Brain (organoid and tissue), 16 donors: ENCODE measurements at places on chromosomes 12 and 14. TPM values are rescaled to one million over a fixed set of nuclear protein-coding genes. Genes with fewer than 3 reads are reported as not detected.

GRCh38 chr14:60133487-60133886, 31.7 kb downstream of the DHRS7 start:
- DNase-seq: no peak

GRCh38 chr12:11882301-11883019, 188.3 kb upstream of the BCL2L14 start:
- no peak for DNase-seq

GRCh38 chr12:67355428-67356379, 86.5 kb downstream of the CAND1 start:
- DNase-seq: peak; percentile 91

DNA sequence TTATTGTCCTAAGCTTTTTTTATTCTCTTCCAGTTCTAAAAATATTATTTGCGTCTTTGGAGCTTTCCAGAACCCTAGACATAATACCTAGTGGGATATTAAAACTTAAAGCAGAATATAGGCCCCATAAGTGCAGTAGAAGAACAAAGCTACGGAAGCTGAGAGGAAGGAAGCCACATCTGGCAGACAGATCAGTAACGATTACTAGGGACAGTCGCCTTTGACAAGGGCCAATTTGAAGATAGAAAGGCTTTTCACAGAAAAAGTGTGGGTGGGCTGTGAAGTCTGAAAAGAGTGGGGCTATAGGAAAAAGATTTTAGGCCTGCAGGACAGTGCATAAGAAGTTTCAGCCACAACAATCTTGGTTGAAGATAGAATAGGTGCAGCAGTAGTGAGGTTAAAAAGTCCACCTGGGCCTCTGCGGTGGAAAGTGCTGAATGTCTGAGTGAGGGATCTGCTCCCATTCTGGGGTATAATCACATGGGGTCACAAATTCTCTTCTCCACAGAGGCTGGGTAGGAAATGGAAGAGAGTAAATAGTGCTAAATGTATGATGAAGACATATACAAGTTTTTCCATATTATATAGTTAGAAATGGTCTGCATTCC, 114.5 kb downstream of the CMAS start:
- DNase-seq: no peak

- DNase-seq: no peak
These were observed 7.2 kb downstream of the ALDH2 start for GRCh38 chr12:111773801-111774551.

GRCh38 chr12:71075743-71076142, 82.1 kb downstream of the TSPAN8 start:
- DNase-seq: no peak

- peak; percentile 69 for DNase-seq
These were observed 467 bp upstream of the JAG2 start for GRCh38 chr14:105168979-105169507.

DNA sequence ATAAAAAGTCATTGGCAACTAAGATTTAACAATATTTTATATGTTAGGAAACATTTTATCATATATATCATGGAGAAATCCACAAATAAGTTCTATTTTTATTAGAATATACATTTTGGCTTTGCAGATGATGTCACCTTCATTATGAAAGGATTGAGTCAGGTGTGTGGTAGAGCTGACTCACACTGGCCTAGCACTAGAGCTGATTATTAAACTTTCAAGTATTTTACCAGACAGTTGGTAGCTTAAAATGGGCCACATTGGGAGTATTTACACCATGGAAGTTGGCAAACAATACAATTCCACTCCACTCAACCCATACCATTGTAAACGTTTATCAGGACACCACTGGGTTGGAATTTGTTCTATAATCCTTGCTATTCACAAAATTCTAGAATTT, 1036.6 kb downstream of the TRHDE start:
- DNase-seq: no peak

DNA sequence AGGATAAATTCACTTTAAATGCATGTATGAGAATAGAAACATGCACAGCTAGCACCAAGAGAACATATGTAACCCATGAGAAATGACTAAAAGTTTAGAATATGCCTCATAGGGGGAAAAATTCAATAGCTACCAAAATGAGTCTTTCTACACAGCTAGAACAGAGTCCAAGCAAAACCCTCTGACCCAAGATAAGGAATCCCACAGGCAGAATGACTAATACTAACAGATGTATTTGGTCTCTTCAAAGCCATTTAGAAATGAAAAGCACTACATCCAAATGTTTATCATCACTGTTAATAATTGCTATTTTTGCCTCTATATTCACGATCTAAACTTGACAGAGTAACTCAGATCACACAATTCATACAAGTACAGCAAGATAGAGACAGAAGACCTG, 44.0 kb downstream of the KICS2 start:
- DNase-seq: no peak

DNA sequence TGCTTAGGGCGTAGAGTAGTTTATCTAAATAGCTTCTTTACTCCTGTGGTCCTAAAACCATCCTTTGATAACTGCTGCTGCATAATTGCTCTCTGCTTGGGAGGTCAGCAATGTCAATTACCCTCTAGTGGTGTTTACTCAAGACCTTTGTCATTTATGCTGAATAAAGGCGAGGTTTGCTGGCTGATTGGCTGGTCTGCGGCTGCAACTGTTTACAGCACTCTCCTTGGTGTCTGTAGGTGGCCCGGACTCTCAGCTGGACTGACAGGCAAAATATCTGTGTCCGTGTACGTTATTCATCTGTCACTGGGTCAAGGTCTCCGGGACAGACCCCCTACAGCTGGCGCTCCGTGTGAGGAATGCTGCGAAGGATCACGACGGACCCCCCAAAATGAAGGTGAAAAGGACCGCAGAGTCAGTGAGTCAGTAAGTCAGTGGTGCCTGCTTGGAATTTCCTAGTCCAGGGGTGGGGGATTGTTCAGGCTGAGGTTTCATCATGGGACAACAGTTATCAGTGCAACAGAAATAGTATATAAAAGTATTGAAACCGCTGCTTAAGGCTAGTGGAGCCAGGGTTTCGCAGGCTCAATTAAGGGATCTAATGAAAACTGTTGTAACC, 253.3 kb upstream of the DIO2 start:
- DNase-seq: no peak

DNA sequence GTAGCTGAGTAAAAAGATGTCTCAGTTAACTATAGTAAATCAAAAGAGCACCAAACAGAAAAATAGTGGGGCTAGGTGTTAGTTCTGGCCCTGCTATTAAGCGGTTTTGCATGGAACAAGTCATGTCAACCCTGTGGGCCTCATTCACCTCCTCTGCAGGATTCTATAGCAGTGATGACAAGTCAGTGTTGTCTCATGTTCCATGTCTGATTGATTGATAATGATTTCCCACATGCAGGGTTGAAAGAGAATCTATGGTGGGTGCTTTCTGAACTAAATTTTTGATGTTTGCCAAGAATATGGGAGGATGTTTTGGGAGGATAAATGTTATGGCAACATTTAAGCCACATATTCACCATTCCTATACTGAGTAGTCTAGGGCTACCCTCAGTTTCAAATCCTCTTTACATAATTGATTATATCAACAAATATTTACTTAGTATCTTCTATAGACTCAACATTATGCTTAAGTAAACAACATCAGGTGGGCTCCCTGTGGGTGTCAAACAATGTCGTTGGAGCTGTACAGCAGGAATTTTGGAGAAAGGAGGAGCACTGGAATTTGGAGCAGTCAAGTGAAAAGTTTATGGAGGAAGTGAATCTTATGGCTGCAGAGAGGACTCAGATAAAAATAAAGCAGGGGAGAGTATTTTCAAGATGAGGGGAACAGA, 48.6 kb downstream of the IRAK3 start:
- DNase-seq: no peak

Gene RASSF8
- 1.3 TPM for polyA plus RNA-seq

Gene TSPAN8
- 5.5 TPM for polyA plus RNA-seq

DNA sequence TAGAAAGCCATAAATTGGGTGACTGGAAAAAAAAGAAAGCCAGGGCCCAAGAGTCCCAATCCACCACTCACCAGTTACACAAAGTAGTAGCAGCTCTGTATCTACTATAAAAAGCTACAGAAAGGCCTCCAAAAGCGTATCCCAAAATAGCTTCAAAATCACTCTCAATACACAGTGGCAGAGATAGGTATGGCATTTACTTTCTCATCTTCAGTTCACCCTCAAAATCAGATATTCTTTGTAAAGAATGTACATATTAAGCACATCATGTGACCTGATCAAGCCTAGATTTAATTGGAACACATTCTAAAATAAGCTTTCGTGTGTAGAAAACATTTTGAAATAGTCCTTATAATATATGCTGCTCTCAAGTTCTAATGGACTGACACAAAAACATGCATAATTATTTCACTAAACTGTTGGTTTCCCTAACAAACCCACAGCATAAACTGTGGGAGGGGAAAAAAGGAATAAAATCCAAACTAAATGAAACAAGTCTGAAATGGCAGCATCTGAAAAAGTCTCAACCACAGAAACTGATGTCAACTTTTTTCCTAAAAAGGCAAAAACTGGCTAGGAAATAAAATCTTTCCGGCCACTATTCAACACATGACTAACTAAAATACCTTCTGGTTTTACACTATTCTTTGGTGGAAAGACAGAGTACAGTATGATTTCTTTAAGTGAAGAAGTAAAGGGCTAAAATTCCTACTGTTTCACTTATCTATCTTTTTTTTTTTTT, 25.9 kb downstream of the UBE2N start:
- DNase-seq: no peak

DNA sequence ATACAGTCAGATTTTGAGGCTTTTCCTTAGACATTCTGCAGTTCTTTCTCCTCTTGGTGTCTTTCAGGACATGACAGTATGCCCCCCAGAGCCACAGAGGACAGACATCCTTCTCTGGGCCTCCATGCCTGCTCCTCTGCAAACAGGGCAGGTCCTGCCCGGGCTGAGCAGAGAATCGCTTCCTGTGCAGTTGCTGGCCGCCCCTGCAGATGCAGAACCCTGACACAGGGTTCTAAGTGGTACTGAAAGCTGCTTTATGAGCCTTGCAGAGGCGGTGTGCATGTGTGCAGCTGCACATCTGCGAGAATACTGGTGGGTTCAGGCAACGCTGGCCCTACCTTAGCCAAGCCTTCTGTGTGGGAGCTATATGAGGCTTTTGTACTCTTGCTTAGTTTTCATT, 54.5 kb downstream of the FLRT2 start:
- DNase-seq: no peak

DNA sequence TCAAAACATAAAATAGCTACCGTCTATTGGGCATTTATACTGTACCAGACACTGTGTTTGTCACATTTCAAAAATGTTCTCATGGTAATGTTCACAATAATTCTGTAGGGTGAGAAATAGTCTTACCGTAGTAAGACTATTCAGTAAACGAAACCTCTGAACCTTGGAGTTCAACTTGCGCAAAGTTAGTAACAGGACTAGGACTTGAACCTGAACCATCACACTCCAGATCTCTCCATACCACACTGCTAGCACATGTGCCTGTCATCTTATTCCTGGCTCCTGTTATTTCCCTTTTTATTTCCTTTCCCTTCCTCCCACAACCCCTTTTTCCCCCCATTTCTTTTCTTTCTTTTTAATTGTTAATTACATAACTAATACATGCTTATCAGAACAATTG, 65.4 kb downstream of the PLEKHA5 start:
- no peak for DNase-seq

GRCh38 chr12:92074889-92075288, 70.8 kb downstream of the BTG1 start:
- DNase-seq: peak; percentile 13

DNA sequence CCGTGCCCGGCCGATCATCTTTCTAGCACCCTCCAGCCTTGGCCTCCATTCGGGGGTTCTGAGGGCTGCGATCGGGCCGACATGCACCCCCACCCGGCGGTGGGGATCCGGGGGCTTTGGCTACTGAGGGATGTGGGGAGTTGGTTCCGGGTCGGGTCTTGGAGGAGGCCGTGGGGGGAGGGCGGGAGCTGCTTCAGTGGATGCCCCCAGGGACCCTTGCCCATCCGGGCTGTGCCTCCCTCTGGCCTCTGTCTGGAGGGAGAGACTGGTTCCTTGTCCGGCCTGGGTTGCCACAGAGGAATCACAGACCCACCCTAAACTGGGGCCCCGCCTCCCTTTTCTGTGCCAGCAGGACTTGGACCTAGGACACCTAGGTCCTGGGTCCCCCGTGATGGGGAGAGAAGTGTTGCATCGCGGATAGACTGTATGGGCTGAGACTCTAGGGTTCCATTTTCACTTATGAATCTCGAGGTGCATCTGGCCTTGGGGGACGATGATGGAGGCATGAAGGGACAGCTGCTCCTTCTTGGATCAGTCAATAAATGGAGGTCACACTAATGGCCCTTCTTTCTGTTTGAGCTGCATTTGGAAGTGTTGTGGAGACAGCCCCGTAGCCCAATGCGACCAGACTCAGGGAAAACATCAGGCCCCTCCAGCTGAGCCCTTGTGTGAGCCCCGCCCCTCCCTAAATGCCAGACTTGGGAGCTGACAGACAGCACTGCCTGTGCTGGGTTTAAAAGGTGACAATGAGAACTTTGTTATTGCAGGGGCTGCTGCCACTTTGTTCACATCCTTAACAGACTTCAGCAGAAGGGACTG, 577 bp downstream of the DTX3 start:
- peak; percentile 26 for DNase-seq

DNA sequence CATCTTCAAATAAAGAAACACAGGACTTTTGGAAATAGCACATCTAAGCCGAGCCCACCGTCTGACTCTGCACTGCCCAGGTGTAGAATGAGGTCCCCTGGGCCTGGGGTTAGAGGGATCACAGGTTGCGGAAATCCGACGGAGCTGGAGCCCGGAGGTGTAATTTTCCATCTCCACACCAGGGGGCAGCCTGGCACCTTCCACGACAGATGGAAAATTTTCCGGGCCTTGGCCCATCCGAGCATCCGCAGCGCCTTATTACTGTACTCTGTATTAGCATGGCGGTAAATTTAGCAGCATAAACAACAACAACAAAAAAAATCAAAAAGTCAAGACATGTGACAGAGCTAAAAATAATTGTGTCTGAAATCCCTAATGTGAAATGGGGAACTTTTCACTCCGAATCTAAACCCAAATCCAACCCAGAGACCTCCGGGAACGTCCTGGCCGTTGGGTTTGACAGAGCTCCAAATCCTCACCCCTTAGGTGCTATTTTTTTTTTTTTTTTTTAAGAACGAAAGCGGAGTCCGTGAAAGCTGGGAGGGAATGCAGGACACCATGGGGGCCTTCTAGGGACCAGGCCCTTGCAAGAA, 93.9 kb downstream of the KSR2 start:
- peak; percentile 74 for DNase-seq

Gene ZNF84
- 5.0 TPM for polyA plus RNA-seq

Gene GAS2L3
- 9.9 TPM for polyA plus RNA-seq

Gene RHEBL1
- polyA plus RNA-seq: 5.9 TPM

DNA sequence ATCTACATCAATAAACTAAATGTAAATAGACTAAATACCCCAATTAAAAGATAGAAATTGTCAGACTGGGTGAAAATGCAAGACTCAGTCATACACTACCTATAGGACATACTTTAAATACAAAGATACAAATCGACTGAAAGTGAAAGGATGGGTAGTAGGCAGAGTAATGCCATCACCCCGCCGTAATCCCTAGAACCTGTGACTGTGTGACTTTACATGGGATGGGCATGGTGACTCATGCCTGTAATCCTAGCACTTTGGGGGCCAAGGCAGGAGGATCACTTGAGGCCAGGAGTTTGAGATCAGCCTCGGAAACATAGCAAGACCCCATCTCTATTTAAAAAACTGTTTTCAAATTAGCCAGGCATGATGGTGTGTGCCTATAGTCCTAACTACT, 2.6 kb upstream of the EVL start:
- no peak for DNase-seq

GRCh38 chr14:51726166-51726899, 74.6 kb downstream of the FRMD6 start:
- no peak for DNase-seq
